ENCODE measurements at places on chromosomes 11 and 22.

DNA sequence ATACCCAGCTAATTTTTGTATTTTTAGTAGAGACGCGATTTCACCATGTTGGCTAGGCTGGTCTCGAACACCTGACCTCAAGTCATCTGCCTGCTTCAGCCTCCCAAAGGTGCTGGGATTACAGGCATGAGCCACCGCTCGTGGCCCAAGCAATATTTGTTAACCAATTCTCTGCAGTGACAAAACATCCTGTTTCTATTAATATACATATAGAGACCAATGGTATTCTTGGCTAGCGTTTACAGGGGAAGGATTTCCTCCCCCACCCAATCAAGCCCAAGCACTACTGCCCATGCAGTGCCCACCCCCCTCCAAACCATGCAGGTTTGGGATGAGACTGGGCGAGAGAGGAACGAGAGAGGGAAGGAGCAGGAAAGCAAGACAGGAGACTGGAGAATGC, 53.1 kb downstream of the APOL3 start:
- no peak for DNase-seq

- DNase-seq: no peak
These were observed 121.1 kb upstream of the CRYBB3 start for GRCh38 chr22:25078591-25078990.

GRCh38 chr11:71566081-71566620, 788 bp downstream of the KRTAP5-10 start:
- DNase-seq: no peak

DNA sequence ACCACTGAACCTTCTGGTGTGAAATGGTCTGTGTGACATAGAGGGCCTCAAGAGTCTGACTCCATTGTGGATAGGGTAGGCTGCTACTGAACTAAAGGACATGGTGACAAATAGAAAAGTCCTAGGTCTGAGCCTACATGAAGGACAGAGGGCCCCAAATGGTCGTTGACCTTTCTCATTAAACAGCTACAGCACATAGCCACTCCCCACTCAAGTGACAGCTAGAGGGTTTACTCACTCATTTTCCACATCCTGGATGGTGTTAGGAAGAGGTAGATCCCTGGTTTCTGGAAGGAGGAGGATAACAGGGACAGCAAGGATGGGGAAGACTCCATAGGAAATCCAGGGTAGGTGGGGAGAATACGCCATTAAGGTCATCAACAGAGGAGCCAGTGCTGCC, 63.3 kb downstream of the SLC22A24 start:
- no peak for DNase-seq

- DNase-seq: no peak
These were observed 971.8 kb upstream of the TENM4 start for GRCh38 chr11:80412604-80413003.

GRCh38 chr11:112128483-112129121, 35.3 kb downstream of the IL18 start:
- no peak for DNase-seq

DNA sequence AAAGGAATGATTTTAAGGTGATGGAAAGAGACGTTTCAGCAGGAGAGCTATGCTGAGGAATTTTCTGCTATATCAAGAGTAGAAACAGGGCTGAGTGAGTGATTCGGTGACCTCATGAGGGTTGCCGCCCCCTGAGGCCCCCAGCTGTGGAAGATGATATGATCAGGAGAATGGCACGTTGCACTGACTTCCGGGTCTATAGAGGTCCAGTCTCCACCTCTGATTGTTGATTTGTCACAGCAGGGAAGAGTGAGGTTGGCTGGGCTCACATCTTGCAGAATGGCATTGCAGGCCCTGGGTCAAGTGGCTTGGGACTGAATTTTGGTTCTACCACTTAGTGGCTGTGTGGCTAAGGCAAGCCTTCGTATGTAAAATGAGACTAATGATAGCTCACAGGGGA, 205.1 kb downstream of the SNX19 start:
- DNase-seq: no peak

Data from stimulated activated effector memory CD8-positive, alpha-beta T cell treated with anti-CD3 and anti-CD28 coated beads, Interleukin-12 subunit alpha, Interleukin-12 subunit beta, amount 100 ng/mL, for 72 hours (primary cell).